ENCODE measurements at places on chromosomes 5 and 9. TPM values are rescaled to one million over a fixed set of nuclear protein-coding genes. Genes with fewer than 3 reads are reported as not detected.

DNA sequence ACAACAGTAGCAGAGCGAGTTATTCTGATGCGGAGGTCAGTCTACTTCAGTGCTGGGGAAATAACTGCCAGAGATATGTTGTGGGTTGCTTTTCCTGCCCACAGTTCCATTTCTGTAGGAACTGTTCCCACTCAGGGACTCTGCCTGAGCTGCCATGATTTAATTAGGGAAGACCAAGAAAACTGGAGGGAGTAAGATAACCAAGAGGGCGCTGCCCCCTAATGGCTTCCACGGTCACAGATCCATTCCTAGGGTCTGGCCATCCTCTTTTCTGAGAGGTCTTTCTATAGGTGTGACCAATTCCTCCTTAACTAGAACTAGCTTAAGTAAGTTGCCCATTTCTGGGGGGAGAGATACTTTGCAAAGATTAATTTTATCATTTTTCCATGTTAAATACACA is 125.9 kb downstream of the APBA1 start:
- H3K4me3 ChIP-seq, result no peak overlapping the region
- DNase-seq, result no peak
- peaks cover 5% of the 10 kb centered on the region for H3K27me3 ChIP-seq

FGFR4 gene
- 1.6 TPM for total RNA-seq

GRCh38 chr9:82022121-82022520 is 33.5 kb downstream of the SPATA31D1 start:
- H3K4me3 ChIP-seq, result no peak overlapping the region
- H3K36me3 ChIP-seq, result no peaks in the 10 kb centered on the region
- H3K4me1 ChIP-seq, result no peaks in the 10 kb centered on the region
- no peak for DNase-seq
- no peaks in the 10 kb centered on the region for H3K27me3 ChIP-seq
- no peak overlapping the region for H3K27ac ChIP-seq

SPINK6 gene
- total RNA-seq, result not detected

DNA sequence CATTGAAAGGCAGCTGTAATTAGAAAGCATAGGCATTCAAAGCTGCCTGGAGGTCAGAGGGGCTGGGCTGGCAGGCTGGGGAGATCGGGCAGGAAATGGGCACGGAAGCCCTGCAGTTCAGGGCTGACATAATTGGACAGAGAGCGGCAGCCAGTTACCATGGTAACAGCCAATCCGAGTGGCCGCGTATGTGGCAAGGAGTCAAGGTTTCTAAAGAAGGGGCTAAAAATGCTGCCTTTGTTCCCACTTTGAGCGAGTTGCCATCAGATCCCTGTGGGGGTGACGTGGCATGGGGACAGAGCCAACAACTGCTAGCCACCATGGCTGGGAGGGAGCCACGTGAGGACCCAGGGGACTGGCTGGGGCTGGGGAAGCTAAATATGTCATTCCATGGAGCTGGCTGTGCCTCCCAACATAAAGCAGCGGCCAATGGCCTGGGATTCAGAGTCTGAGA is 44.7 kb upstream of the NDFIP1 start:
- no peaks in the 10 kb centered on the region for H3K27me3 ChIP-seq
- no peak overlapping the region for H3K27ac ChIP-seq
- H3K4me3 ChIP-seq, result no peak overlapping the region
- peak; percentile 39 for DNase-seq
- no peaks in the 10 kb centered on the region for H3K36me3 ChIP-seq

GRCh38 chr9:108109927-108110690 is 620.5 kb upstream of the KLF4 start:
- no peaks in the 10 kb centered on the region for H3K36me3 ChIP-seq
- no peak overlapping the region for H3K4me3 ChIP-seq
- H3K27me3 ChIP-seq, result no peaks in the 10 kb centered on the region

DNA sequence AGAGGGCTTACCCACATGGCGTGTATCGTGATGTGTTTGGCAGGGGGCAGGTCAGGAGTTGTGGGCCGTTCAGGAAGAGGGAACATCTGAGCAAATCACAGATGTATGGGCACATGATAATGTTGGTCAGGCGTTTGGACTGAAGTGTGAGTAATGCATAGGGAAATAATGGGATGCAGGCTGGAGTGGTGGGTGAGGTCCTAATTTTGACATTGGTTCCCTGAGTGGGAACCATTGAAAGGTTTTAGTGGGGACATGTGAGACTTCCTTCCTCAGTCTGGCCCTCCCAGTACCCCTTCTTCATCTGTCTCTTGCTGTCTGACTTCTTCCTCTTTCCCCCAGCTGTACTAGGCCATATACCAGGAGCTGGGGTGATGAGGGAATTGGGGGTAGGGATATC is 7.6 kb downstream of the OTULIN start:
- H3K4me1 ChIP-seq, result peaks cover 66% of the 10 kb centered on the region
- no peak for DNase-seq
- H3K27me3 ChIP-seq, result no peaks in the 10 kb centered on the region
- no peak overlapping the region for H3K4me3 ChIP-seq
- no peaks in the 10 kb centered on the region for H3K36me3 ChIP-seq
- H3K27ac ChIP-seq, result peak overlapping the region; percentile 20

Data from T-cell (primary cell).